ENCODE measurements at places on chromosomes 1 and 21.

- no peak for DNase-seq
Measured at GRCh38 chr1:74205266-74205665, 7.2 kb downstream of the FPGT start.

GRCh38 chr1:202852163-202852904, 36.6 kb downstream of the RABIF start:
- peak; percentile 51 for DNase-seq

DNA sequence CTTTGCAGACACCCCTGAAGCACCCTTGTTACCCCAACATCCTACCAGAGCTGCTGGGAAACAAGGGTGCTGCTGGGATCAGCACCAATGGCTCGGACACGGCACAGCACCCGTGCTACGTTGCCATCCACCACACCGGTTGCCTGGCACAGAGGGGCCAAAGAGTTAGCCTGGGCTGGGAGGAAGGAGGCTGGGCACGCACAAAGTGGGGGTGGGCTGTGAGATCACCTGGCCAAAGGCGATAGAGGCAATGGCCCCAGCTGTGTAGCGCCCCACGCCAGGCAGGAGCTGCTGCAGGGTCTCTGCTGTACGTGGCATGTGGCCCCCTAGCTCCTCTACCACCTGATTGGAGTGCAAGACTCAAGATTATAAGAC, 5.6 kb downstream of the HPDL start:
- no peak for DNase-seq

GRCh38 chr1:41322835-41323234, 38.4 kb upstream of the FOXO6 start:
- peak; percentile 68 for DNase-seq

DNA sequence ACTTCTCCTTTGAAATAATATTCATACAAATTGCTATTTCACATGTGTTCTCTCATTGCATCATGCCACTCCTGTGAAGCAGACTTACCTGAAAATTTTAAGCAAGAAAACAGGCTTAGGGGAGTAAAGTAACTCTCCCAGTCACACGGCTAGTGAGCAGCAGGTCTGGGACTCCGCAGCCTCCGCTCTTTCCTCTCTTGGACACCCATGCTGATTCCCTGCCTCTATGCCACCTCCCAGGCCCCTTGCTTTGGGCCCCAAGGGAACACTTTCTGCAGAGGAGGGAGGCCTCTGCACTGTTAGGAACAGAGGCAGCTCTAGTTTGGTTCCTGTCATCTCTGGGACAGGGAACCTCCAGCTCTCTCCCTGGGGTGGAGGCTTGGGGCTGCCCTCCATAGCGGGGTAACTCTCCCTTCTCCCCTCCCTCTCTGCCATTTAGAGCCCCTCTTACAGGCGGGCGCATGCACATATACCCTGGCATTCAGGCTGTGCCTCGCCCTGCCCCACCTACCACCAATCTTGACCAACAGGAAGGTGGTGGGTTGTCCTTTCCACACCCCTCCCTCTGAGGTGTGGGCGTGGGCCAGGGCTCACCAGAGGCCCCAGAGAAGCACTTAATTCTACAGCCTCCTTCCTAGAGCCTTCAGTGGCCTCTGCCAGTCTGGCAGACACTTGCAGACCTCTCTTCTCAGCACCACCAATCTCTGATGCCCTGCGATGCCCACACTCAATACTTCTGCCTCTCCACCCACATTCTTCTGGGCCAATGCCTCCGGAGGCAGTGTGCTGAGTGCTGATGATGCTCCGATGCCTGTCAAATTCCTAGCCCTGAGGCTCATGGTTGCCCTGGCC, at the start of gene RXFP4:
Gene RXFP4 (plus strand): TSS at position 646 of the 852 bp plus-strand sequence. CDS start 72 bp downstream, at position 718.
- DNase-seq = peak; percentile 60

GRCh38 chr1:116106646-116107045, 4.6 kb upstream of the MAB21L3 start:
- no peak for DNase-seq

DNA sequence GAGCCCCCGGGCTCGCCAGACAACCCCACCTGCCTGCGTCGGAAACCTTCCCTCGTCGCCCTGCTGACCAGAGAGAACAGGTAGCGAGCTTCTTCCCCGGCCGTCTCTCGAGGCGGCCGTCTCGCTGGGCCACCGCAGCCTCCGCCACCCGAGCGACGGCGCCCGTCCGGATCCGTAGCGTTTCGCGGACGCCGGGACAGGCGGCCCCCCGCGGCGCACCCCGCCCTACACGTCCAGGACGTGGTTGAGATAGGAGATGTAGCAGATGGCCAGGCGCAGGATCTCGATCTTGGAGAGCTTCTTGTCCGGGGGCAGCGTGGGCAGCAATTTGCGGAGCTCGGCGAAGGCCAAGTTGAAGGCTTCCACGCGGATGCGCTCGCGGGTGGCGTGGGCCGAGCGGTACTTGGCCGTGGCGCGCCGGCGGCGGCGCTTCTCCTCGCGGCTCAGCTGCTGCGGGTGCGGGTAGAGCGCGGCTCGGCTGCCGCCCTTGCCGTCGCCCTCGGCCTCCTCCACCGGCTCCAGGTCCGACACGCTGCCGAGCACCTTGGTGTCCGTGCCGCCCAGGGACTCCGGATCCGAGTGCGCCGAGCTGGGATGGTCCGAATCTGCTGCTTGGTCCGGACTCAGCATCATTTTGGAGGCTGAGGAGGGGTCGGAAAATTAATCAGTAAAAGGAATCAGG, 3.0 kb downstream of the NHLH2 start:
- DNase-seq = no peak

- peak; percentile 29 for DNase-seq
Measured at GRCh38 chr1:67564193-67564592, 120.8 kb upstream of the GADD45A start.

- DNase-seq = no peak
Measured at GRCh38 chr1:29096231-29096886, 27.3 kb downstream of the TMEM200B start.

DNA sequence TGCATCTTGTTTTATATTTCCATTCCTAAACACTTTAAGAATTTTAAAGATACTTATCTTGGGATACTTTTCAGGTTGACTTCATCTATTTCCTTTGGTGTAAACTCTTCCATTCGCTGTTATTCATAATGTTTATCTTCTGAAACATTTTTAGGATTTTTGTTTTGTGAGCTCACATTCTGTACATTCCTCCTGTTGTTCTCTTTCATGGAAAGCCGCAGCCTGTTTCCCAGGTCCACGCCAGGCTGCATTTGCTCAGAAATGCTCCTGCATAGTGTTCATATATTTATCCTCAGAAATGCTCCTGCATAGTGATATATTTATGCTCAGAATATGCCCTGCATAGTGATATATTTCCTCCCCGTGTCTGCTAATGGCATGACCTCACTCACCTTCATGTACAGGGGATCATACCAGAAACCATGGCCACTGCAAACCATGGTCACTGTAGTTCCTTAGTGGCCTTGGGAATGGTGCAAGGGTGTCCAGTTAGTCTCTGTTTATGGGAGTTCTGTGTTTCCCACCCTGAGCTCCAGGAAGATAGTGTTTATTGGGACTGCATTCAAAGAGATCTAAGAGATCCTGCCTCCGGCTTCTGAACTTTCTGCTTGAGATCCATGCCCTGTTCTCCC, 153.9 kb upstream of the GREM2 start:
- DNase-seq = no peak

DNA sequence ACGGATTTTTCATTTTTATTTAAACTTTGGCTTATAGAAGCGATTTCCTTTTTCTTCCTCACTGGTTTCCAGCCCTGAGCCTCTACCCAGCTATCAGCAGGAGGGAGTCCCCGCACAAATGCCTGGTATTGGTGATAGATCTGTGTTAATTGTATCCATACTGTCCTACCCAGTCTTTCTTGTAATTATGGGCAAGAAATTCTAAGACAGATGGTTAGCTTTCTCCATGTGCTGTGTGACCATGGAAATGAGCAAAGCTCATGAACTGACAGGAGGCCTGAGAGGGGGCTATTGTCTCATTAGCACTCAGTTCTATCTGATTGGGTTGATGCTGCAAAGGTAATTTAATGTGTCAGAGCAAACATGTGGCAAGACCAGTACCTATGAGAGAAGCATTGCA, 108.1 kb upstream of the IVNS1ABP start:
- no peak for DNase-seq

DNA sequence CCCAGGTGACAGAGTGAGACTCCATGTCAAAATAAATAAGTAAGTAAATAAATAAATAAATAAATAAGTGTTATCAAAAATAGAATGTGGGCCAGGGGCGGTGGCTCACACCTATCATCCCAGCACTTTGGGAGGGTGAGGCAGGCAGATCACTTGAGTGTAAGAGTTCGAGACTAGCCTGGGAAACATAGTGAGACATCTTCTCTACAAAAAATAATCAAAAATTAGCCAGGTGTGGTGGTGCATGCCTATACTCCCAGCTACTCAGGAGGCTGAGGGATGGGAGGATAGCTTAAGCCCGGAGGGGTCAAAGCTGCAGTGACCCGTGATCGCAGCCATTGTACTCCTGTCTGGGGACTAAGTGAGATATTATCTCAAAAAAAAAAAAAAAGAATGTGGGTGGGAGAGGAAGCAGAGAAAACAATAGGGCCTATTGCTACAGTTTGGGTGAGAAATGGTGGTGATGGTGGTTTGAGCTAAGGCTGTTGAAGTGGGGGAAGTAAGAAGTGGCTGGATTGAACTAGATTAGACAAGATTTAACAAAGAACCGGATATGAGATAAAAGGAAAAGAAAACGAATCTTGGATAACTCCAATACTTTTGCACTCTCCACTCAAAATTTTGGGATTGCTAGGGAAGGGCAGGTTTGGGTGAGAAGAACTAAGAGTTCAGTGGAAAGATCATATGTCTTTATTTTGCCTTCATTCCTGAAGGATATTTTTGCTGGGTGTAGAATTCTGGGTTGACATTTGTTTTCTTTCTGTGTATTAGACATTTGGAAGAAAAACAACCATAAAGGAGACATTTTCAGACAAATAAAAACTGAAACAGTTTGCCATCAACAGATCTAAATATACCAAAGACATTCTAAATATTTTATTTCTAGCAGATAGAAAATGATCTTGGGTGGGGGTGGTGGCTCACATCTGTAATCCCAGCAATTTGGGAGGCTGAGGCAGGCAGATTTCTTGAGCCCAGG, 57.1 kb upstream of the SPOCD1 start:
- DNase-seq = no peak

DNA sequence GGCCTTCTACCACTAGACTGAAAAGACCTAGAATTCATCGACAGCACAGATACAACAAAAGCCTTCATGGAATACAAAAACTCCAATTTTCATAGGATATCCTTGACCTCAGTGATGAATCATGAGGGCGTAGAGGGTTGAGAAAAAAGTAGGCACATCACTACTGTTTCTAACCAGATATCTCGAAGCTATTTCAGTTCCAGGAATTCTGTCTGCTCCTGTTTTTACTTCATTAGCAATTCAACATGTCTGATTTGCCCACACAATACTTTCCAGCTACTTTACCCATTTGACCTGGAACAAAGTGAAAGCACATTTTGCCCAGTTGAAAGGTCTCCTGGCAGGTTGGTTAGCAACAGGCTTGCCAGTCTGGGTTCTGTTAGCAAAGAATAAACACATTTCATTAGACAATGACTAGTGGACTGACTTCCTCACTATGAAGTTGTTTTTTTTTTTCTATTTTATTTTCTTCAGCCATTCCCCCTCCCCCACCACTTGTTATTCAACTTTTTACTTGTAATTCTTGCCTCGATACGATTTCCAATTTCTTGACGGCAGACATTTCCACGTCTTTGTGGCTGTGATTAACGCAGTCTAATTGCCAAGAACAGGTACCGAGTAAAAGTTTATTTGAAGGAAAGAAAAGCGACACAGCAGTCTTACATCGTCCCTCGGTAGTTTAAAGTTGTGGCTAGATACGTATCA, 4.0 kb upstream of the ZBTB18 start:
- no peak for DNase-seq

- no peak for DNase-seq
Measured at GRCh38 chr1:54299037-54299436, 99.1 kb downstream of the MRPL37 start.

DNA sequence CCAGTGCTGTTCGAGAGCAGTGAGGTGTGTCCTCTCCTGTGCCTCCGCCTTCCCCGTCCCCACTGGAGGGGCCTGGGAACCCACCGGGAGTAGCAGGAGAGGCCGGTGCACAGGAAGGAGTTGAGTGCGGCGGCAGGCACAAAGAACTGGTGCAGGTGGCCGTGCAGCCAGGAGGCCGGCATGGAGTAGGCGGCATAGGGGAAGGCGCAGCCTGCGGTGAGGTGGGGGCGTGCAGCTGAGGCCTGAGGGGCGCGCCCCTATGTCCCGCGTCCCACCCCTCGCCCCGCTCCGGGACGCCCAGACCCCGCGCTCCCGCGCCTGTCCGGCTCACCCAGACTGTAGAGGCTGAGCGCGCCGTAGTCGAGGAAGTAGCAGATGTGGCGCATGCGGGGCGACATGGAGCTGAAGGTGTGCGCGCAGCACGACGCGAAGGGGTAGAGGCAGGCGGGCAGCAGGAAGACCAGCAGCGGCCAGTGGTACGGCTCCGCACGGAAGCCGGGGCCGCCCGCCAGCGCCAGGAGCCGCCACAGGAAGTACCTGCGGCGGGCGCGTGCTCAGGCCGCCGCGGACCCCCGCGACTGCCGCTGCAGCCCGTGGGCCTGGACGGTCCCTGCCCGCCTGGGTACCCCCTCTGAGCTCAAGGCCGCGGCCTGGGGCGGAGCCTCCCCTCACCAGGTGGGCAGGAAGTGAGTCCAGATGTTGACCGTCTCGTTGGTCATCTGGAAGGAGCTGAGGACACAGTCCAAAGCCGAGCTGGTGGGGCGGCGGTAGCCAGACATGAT, 2.2 kb downstream of the PAQR6 start:
- peak; percentile 75 for DNase-seq

DNA sequence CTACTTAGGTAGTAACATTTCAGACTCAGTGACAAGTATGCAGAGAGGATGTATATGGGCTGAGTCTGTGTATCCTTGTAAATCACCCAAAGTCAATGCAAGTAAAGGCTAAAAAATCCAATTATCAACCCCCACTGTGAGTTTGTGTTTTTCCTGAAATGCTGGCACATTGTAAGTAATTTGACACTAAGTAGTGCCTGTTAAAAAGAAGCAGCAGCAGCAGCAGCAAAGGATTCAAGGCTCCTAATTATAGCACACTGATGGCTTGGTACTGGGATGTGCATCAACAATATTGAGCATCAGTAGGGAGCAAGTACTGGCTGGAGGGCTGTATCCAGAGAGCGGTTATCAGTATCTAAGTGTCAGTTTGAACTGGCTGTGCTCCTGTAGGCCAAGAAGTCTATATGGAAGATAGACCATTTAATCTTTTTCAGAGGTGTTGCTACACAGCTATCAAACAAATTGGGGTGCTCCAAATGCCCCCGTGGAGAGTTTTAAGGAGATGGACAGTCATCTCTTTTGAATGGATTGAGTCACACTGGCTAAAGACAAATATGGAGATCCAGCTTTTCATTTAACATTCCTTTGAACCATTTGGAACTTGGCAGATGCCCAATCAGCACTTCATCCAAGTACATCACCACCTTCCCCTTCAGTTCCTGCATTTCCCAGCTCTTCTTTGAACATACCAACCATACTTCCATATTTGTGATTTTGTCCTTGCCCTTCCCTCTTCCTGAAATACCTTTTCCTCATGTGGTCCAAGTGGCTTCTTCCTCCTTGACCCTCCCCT, 241.2 kb upstream of the ST6GALNAC5 start:
- no peak for DNase-seq

DNA sequence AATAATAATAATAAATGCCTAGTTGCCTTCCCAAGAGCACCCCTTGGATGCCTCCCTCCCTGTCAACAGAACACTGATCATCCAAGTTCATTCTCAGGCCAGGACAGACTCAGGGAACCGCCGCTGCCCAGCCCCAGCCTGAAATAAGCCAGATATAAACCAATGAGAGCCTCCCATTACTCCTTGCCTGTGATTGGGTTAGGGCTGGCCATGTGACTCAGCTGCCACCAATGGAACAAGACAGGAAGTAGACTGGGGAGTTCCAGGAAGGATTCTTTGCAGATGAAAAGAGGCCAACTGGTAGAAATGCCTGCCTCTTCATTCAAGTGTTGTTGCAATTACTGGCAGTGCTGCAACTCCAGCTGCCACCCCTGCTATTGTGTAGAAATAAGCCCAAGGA, 146.4 kb upstream of the TIAM1 start:
- DNase-seq = no peak
